Breast epithelium (tissue), 4 donors: ENCODE measurements at places on chromosomes 5 and 9.

GRCh38 chr9:36116593-36116992 lies 19.9 kb upstream of the GLIPR2 start:
- no peak for DNase-seq

- no peak for DNase-seq
Measured at GRCh38 chr5:153767221-153768188, 271.2 kb downstream of the FAM114A2 start.

DNA sequence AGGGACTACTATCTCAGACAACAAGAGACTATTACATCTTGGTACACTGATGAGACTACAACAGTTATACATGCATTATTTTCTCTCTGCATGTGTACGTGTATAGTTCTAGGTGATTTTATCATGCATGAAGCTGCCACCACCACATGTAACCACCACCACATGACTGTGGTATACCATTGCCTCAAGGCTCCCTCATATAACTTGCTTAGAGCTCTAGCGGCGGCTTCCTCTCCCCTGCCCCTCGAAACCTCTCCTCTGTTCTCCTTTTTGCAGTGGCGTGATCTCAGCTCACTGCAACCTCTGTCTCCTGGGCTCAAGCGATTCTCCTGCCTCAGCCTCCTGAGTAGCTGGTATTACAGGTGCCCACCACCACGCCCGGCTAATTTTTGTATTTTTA lies 162.3 kb downstream of the AOPEP start:
- no peak for DNase-seq

- DNase-seq: no peak
Measured at GRCh38 chr9:122087406-122088200, 5.5 kb downstream of the TTLL11 start.

GRCh38 chr5:113202287-113202686 lies 225.7 kb downstream of the DCP2 start:
- DNase-seq: no peak
